ENCODE measurements at places on chromosomes 12 and 14.

- DNase-seq: peak; percentile 17
Observed at GRCh38 chr12:64608901-64609535, 1.3 kb upstream of the RASSF3 start.

GRCh38 chr12:113831476-113831875 is 134.6 kb downstream of the RBM19 start:
- DNase-seq: no peak

- no peak for DNase-seq
Observed at GRCh38 chr14:73472185-73473114, 14.1 kb upstream of the NUMB start.

- DNase-seq: no peak
Observed at GRCh38 chr14:52852810-52853521, 61.6 kb upstream of the GNPNAT1 start.

GRCh38 chr14:67641902-67642749 is 22.4 kb downstream of the ARG2 start:
- DNase-seq: no peak

Measured in activated T-helper 1 cell treated with anti-CD3 and anti-CD28 coated beads, Interleukin-2, amount 50 U/mL, for 16 hours (primary cell).